Activated CD4-positive, alpha-beta T cell treated with anti-CD3 and anti-CD28 coated beads, Interleukin-2, amount 10 ng/mL, durations not matched to agents 7 days and 5 days (primary cell): ENCODE measurements at places on chromosomes 4 and X.

DNA sequence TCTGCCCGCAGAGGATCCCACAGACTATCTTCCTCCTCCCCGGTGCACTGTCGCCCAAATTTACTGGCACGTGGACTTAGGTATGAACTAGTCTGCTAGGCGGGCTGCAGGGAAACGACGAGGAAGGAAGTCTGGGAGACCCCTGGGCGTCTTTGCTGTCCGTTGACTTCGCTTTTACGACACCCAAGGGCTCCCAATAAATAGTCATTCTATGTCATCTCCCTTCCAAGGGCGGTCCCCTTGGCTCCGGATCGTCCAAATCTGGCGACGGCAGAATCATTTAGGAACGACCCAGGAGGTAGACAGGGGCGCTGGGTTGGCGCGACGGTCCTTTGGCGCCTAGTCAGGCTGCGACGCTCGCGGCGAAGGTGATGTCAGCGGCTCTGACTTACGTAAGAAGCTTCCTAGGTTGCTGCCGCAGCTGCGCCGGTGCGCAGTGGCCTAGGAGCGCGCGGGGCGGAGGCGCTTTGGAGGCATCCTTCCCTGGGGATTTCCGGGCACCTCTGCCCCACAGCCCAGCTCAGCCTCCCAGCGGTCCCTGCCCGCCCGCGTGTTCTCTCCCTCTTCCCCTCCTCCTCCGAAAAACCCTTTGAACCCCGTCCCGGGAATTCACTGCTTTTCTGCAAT, 2.2 kb downstream of the NHS start:
- no peak for DNase-seq

DNA sequence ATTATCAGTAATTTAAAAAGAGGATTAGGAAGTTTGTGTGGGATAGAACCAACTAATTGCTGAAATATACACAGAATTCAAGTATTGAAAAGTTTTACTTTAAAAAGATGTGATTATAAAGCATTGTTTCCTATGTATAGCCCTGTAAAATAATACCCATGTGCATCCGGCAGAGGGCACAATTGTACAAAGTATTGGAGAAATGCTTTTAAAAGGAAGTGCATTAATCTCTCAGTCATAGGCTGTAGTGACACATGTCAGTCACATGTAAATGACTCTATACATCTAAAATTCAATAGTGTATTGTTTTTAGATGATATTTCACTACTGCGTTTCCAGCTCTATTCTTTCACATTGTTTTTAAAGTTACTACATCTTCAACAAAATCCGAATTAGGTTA, 9.7 kb upstream of the GEMIN8 start:
- DNase-seq: peak; percentile 72

GRCh38 chr4:48742412-48742811, 37.7 kb downstream of the FRYL start:
- DNase-seq: no peak

DNA sequence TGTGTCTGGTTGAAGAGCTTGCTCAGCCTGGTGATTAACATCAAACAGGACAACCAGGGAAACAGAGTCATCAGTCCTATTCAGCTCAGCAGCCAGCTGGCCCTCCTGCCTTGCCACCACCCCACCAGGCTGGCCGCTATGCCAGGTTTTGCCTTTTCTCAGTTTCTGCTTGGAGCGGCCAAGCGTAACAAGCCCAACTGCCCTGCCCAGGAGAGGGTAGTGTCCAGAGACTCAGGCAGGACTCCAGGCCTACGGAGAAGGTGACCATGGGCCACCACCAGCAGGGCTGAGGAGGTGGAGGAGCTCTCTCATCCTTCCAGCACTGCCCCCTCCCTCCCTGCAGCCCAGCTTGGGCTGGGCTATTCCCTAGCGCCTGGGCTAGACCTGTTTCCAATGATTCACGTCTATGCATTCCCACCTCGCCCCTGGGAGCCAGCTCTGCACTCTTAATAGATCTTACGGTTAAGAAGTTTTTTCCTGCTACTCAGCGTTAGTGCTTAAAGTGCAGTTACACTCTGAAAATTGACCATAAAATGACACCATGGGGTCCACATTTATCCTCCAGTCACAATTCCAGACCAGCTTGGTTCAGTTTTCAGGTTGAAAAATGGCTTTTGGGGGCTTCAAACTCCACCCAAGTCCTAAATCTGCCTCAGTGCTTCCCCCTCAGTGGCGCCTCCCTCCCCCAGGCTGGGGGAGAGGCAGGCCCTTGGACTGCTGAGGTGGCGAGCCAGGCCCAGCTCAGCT, 124.0 kb upstream of the PJA1 start:
- no peak for DNase-seq

- DNase-seq: no peak
These were observed 13.4 kb downstream of the CTBP1 start for GRCh38 chr4:1235381-1236102.

DNA sequence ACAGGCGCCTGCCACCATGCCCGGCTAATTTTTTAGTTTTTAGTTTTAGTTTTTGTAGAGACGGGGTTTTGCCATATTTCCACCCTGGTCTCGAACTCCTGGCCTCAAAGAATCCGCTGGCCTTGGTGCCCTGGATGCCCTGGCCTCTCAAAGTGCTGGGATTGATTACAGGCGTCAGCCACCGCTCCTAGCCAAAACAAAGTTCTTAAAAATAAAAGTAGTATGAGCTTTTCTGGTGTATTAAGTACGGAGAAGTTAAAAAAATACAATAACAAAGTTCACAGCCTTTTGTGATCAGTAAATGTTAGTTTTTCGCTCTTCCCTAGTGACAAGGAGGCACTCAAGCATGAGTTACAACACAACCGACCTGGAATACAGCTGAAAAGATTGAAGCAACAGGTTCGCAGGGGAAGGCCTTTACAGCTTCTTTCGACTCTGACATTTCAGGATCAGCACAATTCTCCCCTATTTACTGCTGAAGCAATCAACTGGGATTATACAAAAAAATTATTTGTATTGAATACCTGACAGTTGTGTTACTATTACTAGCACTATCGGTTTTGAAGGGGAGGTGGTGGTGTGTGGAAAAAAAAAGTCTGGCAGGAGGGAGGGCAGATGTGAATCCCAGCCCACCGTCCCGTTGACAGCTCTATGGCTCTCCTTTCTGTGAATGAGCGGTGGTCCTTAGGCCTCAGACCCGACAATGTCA, 893 bp upstream of the METAP1 start:
- DNase-seq: no peak

DNA sequence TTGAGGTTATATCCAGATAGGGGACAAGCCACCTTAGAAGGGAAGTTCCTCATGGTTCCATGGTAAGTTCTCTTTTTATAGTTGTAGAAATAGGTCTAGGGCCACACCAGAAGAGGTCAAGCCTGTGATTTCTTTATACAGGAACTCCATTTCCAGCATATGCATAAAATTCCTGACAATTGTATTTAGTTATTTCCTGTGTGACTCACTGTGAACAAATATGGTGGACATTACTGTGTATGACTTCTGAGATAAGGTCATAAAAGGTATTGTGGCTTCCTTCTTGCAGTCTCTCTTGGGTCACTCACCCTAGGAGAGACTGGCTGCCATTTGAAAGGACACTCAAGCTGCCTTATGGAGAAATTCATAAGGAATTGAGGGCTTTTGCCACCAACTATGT, 2.2 kb upstream of the C4orf36 start:
- no peak for DNase-seq

DNA sequence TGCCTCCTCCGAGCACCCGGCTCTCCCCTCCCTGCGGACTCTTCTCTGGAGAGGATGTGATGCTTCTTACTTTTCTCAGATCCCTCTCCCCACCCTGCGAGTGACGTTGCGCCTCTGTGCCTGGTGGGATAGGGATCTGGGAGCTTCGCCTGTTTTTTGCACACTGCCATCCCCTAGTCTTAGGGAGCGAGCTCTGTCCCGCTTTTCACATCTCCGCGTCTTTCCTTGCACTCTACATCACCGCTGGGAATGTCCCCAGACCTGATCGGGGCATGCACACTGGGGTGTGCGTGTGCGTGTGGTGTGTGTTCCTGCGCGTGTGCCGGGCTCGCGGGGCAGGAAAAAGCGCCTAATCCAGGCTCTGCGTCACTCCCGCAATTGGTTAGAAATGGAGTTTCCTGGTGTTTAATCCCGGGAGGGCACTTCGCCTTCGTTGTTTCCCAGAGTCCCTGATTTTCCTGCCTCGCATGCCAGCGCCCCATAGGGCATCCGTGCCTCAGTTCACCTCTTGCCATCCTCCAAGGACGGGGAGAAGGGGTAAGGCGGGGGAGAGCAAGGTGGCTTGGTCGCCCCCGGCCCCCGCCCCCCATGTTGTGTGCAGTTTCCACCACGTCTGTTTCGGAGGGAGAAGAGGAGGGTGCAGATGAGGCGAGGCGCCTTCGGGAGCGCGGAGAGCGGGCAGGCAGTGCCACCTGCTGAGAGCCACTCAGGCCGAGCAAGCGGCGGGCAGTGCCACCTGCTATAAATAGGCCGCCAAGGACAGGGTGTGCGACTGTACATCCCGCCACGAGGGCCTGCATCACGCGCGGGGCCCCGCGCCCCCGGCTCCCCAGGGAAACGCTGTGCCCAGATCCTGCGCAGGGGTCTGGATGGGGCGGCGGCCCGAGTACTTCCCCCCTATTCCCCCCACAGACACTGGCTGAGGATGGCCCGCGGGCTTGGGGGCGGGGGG, 759 bp upstream of the TBC1D1 start:
- peak; percentile 24 for DNase-seq

DNA sequence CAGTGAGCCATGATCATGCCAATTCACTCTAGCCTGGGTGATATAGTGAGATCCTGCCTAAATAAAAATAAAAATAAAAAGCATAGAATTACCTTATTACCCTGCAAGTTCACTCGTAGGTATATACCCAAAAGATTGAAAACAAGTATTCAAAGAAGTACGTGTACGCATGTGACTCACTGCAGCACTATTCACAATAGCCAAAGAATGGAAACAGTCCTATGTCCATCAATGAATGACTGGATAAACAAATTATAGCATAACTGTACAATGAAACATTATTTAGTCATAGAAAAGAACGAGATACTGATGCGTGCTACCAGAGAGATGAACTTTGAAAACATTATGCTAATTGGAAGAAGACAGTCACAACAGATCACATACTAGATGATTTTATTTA, 204.6 kb upstream of the DIAPH2 start:
- DNase-seq: no peak

- no peak for DNase-seq
These were observed 48.3 kb upstream of the NOCT start for GRCh38 chr4:138967313-138967712.

DNA sequence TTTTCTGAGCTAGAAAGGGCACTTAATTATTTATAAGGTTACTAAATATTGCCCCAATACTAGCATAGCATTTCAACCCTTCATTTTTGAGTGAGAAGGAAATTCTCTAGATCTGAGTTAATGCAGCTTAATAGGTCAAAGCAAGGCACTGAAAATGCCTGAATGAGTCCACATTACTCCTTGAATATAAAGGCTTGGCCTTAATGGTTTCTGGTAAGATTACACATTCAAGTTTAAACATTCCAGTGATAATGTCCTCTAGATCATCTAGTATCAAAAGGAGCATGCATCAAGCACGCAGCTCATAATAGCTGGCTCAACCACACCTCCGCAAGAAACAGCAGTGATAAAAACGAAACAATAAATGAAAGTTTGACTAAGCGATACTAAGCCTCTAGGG, 87.5 kb downstream of the SPANXN3 start:
- DNase-seq: no peak

- peak; percentile 5 for DNase-seq
These were observed 85.0 kb upstream of the TENT5D start for GRCh38 chrX:80335062-80335830.

DNA sequence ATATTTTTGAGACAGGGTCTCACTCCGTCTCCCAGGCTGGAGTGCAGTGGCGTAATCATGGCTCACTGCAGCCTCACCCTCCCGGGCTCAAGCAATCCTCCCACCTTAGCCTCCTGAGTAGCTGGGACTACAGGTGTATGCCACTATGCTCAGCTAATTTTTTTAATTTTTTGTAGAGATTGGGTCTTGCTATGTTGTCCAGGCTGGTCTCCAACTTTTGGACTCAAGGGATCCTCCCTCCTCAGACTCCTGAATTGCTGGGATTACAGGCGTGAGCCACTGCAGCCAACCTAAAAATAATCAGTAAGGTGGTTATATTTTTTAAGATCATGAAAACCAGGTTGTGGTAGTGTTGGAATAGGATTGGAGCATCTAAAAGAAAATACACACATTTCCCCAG, 38.1 kb downstream of the TMEM156 start:
- DNase-seq: no peak

GRCh38 chr4:40992472-40993295, 221.7 kb downstream of the APBB2 start:
- no peak for DNase-seq

- no peak for DNase-seq
These were observed 47.6 kb downstream of the RNF212 start for GRCh38 chr4:1065732-1066131.

GRCh38 chrX:83829874-83830273, 31.1 kb upstream of the CYLC1 start:
- DNase-seq: no peak

GRCh38 chr4:150769248-150769647, 187.3 kb downstream of the MAB21L2 start:
- DNase-seq: no peak

- DNase-seq: no peak
These were observed 34.0 kb upstream of the RNF128 start for GRCh38 chrX:106692425-106693065.

DNA sequence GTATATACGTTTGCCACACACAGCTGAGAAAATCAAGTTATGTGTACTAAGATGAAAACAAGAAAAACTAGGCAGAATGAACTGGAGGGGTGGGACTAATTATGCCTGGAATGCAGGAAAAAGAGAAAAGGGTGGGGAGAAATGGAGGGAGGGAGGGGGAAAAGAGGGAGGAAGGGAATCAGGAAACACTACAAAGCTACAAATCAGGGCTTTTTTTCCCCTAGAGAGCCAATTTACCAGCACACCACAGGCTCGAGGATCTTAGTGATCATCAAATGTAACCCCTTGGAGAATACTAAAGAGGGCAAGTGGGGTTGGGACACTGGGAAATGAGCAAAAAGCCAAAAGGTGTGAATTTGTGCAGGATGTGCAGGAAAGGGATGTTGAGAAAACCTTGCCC, 451.9 kb downstream of the SMARCA1 start:
- DNase-seq: no peak

DNA sequence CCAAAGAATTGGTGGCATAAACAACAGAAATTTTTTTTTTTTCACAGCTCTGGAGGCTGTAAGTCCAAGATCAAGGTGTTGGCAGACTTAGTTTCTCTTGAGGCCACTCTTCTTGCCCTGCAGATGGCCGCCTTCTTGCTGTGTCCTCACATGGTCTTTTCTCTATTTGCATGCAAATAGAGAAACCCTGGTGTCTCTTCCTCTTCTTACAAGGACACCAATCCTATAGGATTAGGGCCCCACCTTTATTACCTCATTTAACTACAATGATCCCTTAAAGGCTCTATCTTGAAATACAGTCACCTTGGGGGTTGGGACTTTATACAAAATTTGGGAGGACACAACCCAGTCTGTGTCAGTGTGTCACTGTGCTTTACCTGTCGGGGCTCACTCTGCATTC, 175.4 kb upstream of the PGRMC2 start:
- no peak for DNase-seq

DNA sequence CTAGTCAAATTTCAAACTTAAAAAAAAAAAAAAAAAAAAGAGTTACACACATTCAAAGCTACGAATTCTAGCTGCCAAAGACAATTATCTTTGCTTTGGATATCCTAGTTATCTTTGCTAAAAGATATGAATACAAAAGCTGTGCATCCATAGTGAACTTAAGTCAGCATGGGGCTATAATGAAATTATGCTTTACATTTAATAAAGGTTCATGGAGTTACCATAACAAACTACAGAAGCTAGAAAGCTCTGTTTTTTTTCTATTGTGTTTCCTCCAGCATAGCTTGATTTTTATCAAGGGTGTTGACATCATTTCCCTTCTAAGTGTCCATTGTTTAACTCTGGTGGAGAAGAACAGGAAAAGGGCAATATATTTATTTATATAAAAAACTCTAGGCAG, 234.1 kb downstream of the ANKRD50 start:
- DNase-seq: no peak
